Left cardiac atrium (tissue), 4 donors: ENCODE measurements at places on chromosomes 4 and X.

DNA sequence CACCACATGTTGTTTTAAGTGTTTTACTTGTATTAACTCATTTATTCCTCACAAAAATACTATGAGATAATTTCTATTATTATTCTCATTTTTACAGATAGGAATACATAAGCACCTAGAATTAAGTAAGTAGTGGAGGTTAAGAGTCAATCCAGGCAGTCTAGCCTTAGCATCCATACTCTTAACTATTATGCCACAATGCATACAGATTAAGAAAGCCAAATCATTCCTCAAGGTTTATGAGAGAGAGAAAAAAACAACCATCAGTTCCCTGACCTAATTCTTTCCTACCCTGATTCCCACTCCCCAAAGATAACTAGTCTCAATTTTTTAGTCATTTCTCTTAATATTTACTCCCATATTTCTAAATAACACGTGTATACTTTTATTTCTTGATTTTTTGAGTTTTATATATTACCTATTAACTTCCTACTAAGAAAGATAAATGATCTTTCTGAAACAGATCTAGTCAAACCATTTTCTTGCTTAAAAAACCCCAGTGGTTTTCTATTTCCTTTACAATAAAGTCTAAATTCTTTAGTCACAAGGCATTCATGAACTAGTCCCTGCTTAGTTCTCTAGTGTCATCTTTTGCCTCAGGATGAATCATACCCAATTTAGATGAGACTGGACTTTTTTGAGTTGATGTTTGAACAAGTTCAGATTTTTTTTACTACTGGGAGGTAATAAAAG lies 16.0 kb downstream of the UBA6 start:
- no peak for DNase-seq

DNA sequence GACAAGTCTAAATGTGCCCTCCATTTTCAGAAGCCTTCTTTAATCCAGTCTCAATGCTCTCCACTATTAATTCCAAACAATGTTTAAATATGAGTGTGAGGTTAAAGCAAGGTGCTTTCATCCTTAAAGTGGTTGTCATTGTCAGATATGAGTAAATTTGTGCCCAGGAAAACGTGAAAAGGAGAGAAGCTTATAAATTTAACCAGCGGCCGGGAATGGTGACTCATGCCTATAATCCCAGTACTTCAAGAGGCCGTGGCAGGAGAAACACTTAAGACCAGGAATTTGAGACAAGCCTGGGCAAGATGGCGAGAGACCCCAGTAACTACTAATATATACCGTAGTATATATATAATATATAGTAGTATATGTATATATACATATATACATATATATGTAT lies 270.0 kb downstream of the ARHGAP24 start:
- no peak for DNase-seq

- no peak for DNase-seq
These were observed 758 bp downstream of the SCFD2 start for GRCh38 chr4:53365121-53365485.

- no peak for DNase-seq
These were observed 73.0 kb upstream of the FRMPD4 start for GRCh38 chrX:12065251-12065650.

- DNase-seq, result no peak
These were observed 95.0 kb downstream of the SH3KBP1 start for GRCh38 chrX:19792412-19792811.

DNA sequence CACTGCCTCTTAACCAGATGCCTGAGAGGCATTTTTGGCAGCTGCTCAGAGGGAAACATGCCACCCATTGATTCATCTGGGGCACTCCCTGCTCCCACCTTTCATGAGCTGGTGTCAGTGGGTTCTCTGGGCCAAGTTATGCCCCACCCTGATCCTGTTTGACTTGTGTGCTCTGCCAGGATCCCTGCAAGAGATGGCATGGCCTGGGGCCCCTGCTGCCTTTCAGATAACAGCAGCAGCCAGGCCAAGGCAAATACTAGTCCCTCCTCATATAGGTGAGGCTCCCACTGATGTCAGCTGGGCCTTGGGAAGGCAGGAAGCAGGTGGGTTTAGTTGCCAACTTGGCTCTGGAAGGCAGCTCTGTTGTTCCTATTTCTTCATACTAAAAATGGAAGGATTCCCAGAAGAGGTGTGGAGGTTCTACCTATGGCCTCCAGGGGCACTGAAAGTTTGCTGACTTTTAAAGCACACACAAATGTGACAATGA lies 192.9 kb upstream of the RBPJ start:
- DNase-seq, result no peak

- DNase-seq, result no peak
These were observed 304.1 kb upstream of the HAND2 start for GRCh38 chr4:173834151-173834550.

GRCh38 chrX:150849996-150850720 lies 48.3 kb downstream of the CD99L2 start:
- DNase-seq, result no peak

- no peak for DNase-seq
These were observed 100.5 kb upstream of the PCDH18 start for GRCh38 chr4:137632842-137633241.

- DNase-seq, result no peak
These were observed 36.4 kb upstream of the FRAS1 start for GRCh38 chr4:78020677-78021076.

DNA sequence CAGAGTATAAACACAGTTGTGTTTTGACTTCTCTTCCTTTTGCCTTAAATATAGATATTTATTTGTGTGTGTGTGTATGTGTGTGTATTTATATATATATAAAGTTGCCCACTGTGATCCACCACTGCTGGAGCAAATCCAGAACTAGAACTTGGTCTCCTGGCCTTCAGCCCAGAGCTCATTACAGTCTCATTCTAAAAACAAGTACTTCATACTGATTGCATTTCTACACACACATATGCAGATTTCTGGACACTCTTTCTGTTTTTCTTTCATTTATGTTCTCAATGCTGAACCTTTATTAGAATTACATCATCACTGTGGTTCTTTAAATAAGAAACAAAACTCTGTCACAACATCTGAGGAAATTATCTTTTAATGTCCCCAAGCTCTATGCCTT lies 381 bp downstream of the TXK start:
- DNase-seq, result no peak

DNA sequence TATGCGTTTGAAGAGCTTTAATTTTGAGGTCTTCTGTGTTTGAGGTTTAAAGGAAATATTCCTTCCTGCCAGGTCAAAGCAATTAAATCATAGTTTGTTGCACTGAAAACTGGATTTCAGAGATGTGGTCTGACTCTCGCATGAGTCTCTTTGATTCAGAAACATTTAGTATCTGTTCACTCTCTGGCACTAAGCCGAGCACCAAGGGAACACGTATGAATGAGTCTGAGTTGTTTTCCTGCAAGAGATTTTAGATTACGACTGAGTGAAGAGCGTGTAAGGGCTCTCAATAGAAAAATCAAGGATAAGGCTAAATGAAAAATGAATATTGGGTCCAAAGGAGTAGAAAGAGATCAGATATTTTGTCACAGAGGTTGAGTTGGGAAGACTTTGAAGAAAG lies 875.4 kb upstream of the PRKX start:
- DNase-seq, result no peak

DNA sequence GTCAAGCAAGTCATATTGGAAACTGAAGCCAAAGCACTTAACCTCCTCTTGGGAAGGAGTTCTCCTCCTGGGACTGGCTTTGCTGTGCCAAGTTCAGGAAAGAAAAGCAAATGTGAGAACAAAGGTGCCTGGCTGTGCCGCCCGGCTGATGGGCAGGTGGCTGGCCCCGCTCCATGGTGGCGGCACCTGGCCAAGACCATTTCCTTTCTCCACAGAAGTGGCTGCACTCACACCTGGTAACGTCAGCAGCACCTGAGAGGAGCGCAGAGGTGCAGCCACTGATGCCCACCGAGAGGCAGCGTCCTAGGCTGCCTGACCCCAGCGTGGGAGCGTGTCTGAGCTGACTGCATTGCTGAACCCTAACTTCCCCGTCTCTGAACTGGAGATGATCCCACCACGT lies 54.3 kb downstream of the DCTD start:
- no peak for DNase-seq

DNA sequence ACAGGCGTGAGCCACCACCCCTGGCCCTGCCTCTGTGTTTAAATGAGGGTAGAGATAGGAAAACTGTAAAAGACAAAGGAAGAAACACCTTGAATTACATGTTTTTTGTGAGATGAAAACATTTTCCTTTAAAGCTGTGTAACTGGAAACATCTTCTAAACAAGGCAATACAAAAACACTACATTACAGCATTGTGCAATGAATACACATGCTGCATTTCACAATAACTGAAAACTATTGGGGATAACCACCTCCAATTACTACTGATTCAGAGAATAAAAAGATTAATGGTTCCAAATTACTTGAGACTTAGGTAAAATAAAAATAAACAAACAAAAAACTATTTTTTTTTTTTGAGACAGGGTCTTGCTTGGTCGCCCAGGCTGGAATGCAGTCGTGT lies 7.6 kb upstream of the OGT start:
- no peak for DNase-seq

DNA sequence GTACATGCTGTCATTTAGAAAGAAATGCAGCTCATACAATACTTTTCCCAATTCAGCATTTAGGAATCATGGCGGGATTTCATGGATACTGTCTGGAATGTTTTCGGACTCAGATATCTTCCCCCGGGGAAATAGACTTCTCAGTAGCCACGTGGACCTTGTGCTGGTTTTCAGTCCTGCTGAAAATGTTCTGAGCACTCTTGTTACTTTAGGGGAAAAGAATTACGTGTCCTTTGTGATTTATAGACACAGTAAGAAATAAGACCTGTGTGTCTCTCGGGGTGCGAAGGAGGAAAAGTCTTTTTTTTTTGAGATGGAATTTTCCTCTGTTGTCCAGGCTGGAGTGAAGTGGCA lies 3.8 kb downstream of the CD99 start:
- DNase-seq, result no peak

GRCh38 chr4:91488946-91489345 lies 814.8 kb upstream of the GRID2 start:
- DNase-seq, result no peak

- DNase-seq, result no peak
These were observed 30.6 kb upstream of the ANTXR2 start for GRCh38 chr4:80103629-80104028.

GRCh38 chrX:107978707-107979307 lies 3.4 kb downstream of the TEX13B start:
- DNase-seq, result no peak
